ENCODE measurements at places on chromosomes 2 and 18. TPM values are rescaled to one million over a fixed set of nuclear protein-coding genes. Genes with fewer than 3 reads are reported as not detected.
A peak's percentile ranks its signal among the peaks of the same experiment; 100 is the strongest.

DNA sequence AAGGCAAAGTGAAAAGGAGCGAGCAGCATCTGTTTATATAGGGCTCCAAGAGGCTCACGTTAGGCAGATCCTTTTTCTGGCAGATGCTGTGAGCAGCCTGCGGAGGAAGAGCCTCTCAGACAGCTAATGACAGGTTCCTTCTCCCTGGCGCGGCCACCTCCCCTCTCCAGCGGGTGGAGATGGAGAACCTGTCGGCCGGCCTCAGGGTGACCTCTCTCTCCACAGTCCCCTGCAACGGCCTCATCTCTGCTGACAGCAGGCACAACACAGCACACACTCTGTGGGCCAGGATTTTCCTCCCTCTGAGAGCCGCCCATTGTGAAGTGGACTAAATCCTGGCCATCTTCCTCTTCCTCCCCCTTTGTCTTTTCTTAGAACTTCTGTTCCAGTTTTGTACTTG lies 119.8 kb downstream of the PRKCE start:
- DNase-seq, result no peak

GRCh38 chr2:13193075-13193474 lies 476.3 kb downstream of the TRIB2 start:
- no peak for DNase-seq

- no peak for DNase-seq
These were observed 215.5 kb downstream of the TRIB2 start for GRCh38 chr2:12932192-12932591.

DNA sequence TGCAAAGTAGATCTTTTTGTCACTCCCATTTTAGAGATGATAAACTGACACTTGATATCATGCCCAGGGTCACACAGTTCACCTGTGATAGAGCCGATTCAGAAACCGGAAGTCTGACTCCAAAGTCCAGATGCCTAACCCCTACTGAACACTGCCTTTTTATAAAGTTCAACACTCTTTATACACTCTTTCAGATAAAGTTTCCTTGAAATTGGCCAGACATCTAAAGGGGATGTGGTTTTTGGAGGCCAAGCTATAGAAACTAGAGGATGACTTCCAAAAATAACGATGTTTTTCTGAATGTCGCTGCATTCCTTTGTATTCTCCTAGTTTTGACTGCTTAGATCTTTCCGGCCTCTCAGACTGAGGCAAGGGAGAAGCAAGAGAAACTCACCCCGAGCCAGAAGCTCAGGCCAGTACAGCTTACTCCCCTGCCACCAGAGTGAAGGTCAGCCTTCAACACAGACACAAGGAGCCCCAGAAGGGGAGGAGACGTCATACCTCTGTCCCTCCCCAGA lies 61.8 kb downstream of the NRP2 start:
- DNase-seq, result no peak

GRCh38 chr2:217555081-217555876 lies 447.5 kb downstream of the TNS1 start:
- peak; percentile 15 for DNase-seq

DNA sequence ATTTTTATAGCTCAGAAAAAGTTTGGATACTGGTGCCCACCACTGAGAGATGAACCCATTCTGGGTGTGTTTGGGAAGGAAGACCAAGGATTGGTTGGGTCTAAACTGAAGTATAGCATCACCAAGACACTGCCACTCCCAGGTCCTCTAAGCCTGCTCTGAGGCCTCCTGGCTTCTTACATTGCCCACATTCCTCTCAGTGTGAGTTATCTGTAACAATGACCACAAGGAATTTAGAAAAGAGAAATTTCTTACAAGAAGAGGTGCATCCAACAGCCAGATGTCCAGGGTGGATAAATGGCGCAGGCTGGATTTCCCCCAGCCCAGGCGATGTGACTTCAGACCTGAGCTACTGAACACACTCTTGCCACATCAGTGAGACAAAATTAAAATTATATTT lies 1.6 kb upstream of the GPR45 start:
- no peak for DNase-seq

DNA sequence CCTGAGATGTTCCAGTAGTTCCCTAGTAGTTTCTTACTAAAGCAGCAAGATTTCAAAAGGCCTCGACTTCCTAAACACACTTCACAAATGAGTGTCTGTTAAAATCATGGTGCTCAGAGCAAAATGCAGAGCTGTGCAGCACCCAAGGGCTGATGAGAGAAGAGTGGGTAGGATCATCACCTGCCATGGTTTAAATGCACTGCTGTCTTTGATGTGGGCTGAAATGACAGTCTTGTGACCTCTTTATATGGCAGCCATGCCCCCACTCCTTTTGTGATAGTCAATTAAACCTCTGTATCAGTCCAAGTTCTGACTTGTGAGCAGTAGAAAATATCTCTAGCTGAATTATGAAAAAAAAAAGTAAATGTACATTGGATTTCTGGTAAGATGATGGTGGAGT lies 107.1 kb downstream of the TFCP2L1 start:
- no peak for DNase-seq

GRCh38 chr2:143371616-143372015 lies 242.4 kb downstream of the ARHGAP15 start:
- DNase-seq, result no peak

DNA sequence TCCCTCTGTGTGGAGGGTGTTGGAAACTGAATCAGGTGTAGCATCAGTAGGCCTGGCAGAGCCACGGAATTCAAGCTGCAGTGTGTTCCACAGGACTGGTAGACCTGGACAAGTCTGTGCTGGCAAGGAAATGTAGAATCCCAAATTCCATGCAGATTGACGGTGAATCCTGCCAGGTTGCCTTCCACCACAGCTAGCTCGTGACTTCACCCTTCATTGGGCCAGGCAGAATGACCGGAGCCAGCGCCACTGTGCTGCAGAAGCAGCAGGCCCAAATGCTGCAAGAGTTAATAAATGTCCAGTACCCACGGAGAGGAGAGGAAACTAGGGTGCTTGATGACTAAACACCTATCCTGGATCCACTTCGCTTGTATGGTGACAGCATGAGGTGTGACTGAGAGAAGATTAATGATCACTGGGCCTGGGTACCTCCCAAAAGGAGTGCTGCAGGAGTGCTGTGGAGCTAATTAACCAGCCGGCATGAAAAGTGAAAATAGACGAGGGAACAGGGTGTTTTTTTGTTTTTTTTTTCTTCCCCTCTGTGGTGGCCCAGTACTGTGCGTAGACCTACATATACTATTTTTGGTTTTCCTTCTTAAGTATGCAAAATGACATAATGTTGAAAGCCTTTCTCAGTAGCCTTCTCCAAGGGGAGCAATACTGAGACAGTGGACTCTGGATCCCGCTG lies 122.2 kb downstream of the TANC1 start:
- DNase-seq, result no peak

DNA sequence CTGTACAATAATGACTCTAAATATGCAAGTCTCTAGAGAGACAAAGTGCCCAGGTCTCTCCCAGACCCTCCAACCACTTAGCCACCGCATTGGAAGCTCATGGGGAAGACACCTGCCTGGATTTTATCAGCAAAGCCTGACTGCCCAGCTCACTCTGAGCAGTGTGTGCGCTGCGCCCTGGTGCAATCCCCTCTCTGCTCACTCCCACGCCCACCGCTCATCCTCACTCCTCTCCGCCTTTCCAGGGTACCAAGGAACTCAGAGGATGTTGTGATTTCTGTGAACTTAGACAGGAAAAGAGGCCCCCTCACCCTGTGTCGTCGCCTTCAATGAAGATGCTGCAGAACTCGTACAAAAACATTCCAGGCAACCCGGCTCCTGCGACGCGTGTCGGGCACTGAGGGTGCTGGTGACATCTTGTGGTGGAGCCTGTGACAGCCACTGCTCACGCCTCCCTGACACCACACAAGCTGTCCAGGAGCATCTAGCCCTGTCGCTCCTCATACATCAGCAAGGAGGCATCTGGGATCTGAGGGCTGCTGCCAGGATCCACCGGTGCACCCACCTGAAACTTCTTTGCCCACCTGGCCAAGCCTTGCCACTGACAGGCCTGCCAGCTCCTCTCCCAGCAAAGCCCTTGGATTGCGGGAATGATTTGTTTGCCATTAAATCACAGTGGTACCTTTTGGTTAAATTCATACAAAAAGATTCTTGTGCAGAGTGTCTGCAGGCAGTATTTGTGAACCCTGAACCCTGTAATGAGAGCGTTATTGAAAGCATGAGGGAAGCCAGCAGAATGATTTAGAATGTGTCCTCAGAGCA lies 220.4 kb downstream of the ZNF516 start:
- DNase-seq, result no peak

DNA sequence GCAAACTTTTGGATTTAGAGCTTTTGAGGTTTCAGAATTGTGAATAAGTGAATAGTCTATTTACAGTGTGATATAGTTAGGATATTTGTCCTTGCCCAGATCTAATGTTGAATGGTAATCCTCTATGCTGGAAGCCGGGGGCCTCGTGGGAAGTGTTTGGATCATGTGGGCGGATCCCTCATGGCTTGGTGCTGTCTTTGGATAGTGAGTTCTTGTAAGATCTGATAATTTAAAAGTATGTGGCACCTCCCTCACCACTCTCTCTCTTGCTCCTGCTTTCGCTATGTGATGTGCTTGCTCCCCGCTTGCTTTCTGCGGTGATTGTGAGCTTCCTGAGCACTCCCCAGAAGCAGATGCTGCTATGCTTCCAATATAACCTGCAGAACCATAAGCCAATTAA lies 128.0 kb upstream of the KCNJ3 start:
- no peak for DNase-seq

DNA sequence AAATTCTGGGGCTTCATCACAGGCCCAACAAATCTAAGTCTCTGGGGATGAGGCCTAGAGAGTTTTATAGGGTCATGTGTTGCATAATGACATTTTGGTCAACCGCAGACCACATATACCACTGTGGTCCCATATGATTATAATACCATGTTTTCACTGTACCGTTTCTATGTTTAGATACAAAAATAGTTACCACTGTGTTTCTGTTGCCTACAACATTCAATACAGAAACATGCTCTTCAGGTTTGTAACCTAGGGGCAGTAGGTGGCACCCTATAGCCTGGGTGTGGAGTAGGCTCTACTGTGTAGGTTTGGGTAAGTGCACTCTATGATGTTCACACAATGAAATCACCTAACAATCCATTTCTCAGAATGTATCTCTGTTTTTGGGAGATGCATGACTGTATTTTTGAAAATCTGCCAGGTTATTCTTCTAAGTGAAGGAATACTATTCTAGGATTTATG lies 485.2 kb downstream of the PTPRM start:
- DNase-seq, result no peak

DNA sequence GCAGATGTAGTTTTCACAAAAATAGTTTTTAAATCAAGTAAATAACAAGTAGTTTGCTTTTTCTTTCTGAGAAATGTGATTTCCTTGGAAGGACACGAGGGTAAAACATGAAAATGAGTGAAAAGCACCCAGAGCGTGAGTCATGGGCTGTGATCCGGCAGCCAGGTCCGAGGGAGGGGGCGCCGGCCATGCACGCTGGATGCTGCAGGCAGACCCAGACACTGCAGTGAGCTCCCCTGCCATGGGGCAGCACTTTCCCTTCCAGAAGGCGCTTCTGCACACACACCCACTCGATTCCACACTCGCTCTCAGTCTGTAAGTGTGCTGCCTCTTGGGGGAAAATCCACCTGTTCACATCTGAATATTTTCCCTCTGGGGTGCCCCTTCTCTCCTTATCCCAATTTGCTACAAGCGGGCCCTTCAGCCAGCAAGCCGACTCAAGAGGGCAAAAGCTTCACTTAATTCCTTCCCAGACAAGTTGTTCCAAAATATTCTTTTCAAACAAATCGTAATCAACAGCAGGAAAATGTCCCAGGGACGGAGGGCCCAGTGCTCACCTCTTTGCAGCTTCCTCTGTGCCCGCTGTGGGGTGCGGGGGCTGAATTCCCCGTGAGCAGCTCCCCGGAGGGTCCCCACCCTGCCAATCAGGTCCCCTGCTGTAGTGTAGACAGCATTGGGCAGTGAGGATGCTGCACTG lies 87.0 kb upstream of the ID2 start:
- DNase-seq, result no peak

GRCh38 chr2:8260213-8260612 lies 421.6 kb upstream of the ID2 start:
- DNase-seq, result no peak

- no peak for DNase-seq
These were observed 145.5 kb upstream of the CHAC2 start for GRCh38 chr2:53622141-53622540.

The SPAST gene
- 31.9 TPM for total RNA-seq

The ABCG8 gene
- not detected for total RNA-seq

The POU3F3 gene
- 0.09 TPM for total RNA-seq

The CD8B2 gene
- total RNA-seq, result not detected

Data from H1 (cell line).